DMS79 (cell line): ENCODE measurements at places on chromosomes 1 and 21.

- no peak for DNase-seq
These were observed 36.9 kb upstream of the QSOX1 start for GRCh38 chr1:180117764-180118116.

GRCh38 chr1:163444665-163445064 lies 122.9 kb downstream of the NUF2 start:
- no peak for DNase-seq

DNA sequence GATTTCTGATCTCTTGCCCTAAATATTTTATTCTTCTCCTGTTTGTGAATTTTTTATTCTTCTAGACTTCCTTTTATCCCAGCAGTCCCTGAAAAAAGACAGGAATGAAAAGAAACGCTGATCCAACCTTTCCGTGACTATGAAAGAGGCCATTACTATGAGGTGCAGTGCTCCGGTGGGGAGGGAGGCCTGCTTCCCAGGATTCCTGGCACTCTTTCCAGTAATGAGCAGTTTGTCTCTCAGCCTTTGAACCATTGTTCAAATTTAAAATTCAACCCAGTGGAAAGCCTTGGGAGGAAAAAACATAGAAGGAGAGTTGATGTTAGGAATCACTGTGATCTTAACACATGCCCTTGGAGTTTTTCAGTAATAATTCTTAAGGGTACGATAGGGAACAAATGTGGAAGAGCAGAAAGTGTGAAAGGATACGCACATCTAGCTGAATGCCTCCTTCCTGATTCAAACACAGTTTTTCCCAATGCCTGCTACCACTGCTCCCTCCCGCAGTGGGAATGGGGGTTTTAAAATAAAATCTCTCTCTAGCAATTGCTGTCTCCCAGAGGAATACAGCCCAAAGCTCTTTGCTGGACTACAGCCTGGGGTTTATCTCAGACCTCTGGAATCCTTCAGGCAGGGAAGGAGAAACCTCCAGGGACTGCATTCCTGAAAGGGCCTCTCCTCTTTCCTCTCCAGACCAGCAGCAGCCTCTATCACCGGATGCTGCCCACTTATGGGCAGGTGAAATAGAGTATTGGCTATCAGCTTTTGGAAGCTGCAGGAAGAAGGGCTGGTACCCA lies 6.1 kb downstream of the IER5 start:
- DNase-seq = no peak

- DNase-seq = no peak
These were observed 52.1 kb downstream of the ADCY10 start for GRCh38 chr1:167861664-167862381.

GRCh38 chr1:99455760-99456159 lies 190.2 kb upstream of the PALMD start:
- no peak for DNase-seq

DNA sequence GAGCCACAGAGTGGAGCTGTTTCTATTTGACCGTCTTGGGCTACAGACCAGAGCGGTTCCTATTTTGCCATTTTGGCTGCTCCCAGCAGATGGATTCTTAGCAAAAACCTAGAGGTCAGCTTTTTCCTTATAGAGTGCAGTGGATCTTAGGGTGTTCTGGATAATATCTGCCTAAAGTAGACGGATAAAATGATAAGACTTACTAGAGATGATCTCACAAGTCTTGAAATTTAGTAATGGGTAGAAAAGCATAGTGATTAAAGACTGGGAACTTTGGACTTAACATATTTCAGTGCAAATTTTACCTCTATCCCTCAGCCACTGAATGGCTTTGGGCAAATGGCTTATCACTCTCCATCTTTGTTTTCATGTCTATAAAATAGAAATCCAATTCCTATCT lies 439.8 kb downstream of the ADGRL2 start:
- DNase-seq = no peak

DNA sequence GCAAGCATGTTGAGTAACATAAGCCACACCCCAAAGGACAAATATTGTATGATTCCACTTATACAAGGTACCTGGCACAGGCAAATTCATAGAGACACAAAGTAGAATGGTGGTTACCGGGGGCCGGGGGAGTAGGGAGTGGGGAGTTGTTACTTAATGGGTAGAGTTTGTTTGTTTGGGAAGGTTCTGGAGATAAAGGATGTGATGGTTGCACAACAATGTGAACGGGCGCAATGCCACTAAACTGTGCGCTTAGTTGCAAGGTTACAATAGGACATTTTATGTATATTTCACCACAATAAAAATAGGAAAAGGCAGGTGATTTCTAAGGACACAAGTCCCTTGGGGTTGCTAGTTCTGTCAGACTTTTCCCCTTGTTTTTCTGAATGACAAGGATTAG lies 516.6 kb downstream of the KIF26B start:
- DNase-seq = no peak

GRCh38 chr1:114286179-114286578 lies 132.5 kb upstream of the SYT6 start:
- DNase-seq = no peak

DNA sequence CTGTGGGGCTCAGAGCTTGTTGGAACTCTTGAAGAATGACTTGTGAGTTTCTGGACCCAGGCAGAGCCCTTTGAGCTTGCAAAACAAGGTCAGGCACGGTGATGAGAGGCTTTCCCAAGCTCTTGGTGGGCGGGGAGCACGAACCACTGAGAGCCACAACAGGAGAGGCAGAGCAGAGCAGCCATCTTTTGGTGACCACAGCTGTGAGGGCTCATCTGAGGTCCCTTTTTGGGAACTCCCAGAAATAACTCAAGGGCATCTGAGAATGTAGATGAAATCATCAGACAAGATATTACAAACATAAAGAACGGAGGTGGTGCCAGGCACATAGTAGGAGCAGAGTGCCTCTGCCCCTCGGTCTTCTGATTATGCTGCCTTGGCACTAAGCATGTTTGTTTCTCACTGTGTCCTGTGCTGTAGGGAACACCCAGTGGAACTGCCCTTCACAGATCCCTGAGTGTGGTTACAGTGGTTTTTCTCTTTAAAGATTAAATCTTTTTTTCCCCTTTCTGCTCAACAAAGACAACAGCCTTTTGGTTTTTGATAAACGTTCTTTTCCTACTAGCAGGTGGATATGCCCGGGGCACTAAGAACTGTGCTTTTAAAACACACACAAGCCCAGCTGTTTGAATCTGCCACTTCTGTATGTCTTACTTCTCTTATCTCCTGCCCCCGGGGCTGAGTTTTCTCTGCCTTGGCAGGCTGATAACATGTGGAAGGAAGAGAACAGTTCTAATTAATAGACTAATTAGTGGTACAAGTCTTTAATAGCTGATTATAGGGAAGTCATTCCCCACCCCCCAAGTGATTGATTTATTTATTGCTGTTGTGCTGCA lies 37.7 kb downstream of the CD34 start:
- DNase-seq = no peak

DNA sequence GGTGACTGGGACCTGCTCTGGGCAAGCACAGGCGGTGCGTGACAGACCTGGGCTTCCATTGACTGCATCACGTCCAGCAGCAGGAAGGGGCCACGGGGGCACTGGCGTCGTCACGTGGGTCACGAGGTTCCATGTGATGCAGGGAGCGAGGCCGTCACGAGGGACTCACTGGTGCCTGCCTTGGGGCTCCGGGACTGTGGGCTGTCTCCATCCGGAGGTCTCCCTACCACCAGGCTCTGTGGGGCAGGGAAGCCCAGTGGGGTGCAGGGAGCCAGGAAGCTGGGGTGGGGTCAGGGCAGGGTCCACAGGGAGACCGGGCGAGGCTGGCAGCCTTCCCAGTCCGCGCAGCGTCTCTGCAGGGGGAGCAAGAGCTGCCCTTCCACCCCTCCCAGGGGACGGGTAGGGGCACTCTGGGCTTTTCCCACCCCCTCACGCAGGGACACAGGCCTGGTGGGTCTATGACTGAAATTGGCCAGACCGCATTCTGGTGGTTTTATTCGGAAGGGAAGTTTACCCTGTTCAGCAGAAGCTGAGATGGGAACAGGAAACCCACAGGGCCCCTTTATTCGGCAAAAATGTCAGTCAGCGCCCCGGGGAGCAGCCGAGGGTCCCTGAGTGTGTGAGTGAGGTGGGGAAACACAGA lies 416 bp upstream of the TNFRSF14 start:
- DNase-seq = peak; percentile 51

- DNase-seq = no peak
These were observed 43.2 kb upstream of the POFUT2 start for GRCh38 chr21:45330851-45331261.

DNA sequence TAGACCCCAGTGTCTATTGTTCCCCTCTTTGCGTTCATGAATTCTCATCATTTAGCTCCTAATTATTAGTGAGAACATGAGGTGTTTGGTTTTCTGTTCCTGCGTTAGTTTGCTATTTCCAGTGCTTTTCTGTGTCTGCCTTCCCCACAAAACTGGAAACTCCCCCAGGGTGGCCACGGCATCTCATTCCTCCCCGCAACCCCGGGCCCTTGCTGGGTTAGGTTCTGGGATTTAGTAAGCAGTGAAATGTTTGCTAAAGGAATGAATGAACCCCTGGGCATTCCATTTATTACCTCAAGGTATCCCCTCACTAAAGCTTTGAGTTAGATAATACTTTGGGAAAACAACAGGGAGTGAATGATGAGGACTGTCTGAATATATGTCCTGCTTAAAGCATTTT lies 142.9 kb downstream of the GLUL start:
- DNase-seq = no peak

DNA sequence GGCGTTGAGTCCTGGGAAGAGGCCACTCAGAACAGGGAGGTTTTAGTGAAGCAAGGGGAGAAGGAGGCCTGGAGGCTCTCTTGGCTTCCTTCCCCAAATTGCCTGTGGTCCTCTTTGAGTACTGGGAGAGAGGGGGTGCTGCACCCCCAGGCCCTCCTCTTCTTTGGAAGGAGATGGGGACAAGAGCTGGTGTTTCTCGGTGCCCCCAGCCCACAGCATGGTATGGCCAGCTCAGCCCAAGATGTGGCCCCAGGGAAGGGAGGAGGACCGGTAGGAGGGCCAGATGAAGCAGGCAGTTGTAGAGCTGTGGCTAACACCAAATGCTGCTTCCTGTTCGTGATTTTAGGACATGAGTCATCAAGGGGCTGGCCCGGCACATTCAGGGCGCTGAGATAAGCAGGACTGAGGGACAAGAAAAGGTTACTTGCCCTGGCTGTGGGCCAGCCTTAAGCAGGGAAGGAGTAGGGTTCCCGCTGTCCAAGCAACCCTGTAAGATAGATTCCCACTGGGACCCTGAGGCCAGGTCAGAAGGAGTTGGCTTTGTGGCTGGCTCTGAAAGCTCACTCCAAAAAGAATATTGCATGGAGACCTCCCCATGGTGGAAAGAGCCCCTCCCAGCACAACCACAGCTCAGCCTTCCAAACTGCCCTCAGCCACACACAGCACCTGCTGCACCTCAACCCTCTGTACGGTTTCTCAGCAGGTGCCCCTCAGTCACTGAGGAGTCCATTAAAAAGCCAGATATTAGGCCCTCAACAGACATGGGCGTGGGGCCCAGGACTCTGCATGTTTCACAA lies 4.9 kb upstream of the TNFRSF1B start:
- DNase-seq = peak; percentile 39

DNA sequence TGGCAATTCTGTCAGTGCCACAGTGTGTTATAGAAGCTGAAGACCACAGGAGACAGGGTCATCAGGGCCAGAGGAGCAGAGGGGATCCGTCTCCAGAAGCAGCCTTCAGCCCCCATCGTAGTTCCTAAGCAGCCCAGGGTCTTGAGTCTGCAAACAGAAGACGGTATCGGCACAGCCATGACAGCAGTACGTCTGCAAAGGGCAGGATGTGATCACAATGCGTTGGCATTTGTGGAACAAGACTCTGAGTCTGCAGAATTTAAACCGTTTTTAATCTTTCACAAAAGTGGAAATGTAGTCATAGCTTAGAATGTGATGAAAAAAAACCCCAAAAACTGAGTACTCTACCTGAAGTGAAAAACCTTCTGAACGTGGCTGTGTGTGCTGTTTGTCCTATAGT lies 44.0 kb upstream of the SCCPDH start:
- DNase-seq = no peak

- DNase-seq = no peak
These were observed 14.4 kb downstream of the ANP32E start for GRCh38 chr1:150221552-150221951.

DNA sequence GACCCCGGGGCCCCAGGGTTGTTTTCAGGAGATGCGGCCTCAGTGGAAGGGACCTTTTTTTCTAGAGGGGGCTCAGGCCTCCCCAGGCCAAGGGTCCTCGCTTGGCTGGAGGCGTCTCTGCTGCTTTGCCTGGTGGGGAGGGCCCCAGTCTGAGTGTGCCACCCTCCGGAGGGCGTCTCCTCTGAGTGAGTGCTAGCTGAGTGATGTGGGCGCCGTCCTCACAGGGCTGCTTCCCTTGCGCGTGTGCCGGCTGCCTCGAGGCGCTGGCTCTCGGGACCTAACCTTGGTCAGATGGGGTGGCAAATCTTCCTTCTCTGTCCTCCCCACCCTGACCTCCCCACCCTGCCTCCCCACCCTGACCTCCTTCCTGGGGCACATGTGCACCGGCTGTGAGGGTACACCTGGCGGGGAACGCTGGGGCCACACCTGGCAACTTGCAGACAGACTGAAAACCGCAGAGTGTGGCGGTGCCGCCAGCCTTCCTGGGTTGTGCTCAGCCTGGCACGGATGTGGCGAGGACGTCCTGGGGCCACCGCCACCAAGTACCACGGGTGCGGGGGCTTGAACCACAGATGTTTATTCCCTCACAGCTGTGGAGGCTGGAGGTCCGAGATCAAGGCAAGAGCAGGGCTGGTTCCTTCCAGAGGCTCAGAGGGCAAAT lies 93.0 kb upstream of the TTC34 start:
- no peak for DNase-seq

DNA sequence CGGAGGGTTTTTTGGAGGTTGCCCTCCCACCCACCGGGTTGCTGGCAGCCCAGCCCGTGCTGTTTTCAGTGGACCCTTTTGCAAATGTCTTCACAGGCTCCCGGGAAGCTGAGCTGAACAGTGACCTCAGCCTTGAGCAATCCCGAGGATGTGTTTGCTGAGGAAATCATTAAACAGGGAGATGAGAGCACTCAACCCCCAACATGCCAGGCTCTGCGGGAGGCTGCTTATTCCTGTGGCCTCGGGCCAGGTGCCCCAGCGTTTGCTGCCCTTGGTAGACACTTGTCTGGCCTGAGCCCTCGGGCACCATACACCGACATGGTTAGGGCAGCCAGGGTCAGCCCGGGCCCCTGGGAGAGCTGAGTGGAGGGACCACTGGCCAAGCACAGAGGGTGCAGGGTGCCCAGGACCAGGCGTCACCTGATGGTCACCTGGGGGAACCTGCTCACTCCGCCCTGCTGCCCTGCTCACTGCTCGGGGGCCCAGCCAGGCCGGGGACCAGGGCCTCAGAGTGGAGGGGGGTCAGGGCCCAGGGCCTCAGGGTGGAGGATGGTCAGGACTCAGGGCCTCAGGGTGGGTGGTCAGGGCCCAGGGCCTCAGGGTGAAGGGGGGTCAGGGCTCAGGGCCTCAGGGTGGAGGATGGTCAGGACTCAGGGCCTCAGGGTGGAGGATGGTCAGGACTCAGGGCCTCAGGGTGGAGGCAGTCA lies 42.5 kb upstream of the POFUT2 start:
- peak; percentile 69 for DNase-seq

DNA sequence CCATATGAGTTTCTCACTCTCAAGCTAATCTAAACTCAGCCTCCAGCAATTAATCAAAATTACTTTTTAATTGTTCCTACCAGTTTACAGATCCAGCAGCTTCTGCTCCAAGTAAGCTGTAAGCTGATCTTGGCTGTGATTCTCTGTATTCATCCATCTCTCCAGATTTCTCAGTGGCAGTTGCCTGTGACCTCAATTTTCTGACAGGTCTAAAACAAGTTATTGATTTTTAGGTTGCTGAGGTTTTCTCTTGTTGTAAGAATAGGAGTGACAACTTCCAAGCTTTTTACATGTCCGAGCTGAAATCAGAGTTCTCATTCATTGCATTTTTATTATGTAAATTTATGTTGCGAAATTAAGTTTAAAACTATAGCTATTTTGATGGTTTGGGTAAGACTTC lies 1044.4 kb downstream of the PLA2G4A start:
- no peak for DNase-seq

GRCh38 chr1:56551691-56552090 lies 27.7 kb downstream of the PLPP3 start:
- peak; percentile 81 for DNase-seq
